Psoas muscle (tissue), 8 donors: ENCODE measurements at places on chromosomes 7 and 10. TPM values are rescaled to one million over a fixed set of nuclear protein-coding genes. Genes with fewer than 3 reads are reported as not detected.
A peak's percentile ranks its signal among the peaks of the same experiment; 100 is the strongest.

FAM131B gene
- 0.25 TPM for total RNA-seq

GALNT17 gene
- 3.5 TPM for total RNA-seq

GRCh38 chr7:72435366-72435765 is 23.2 kb upstream of the CALN1 start:
- peaks cover 4% of the 10 kb centered on the region for H3K27me3 ChIP-seq
- DNase-seq: peak; percentile 58
- H3K27ac ChIP-seq: no peak overlapping the region
- no peaks in the 10 kb centered on the region for H3K4me1 ChIP-seq

DNA sequence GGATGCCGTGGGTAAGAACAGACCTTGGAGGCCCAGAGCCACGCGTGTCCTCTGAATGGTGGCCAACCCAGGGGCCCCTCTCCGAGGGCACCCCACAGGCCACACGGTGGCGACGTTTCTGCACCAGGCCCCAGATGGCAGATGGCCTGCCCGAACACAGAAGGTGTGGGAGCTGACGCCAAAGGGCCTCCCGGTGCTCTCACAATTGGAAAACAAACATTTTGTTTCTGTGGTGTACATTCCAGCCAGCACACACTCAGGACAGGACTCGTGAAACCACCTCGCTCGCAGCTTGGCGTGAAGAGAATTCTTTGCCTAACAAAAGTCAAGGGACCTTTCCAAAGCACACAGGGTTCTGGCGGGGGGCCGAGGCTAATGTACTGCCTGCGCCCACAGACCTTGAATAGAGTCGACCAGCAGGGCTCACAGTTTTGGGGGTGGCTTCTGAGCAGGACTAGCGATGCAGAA is 112.1 kb downstream of the FAM53B start:
- H3K27ac ChIP-seq: peak overlapping the region; percentile 72
- H3K4me3 ChIP-seq: peak overlapping the region; percentile 13
- peak; percentile 58 for DNase-seq
- peaks cover 55% of the 10 kb centered on the region for H3K4me1 ChIP-seq
- no peaks in the 10 kb centered on the region for H3K36me3 ChIP-seq
- no peaks in the 10 kb centered on the region for H3K27me3 ChIP-seq

DNA sequence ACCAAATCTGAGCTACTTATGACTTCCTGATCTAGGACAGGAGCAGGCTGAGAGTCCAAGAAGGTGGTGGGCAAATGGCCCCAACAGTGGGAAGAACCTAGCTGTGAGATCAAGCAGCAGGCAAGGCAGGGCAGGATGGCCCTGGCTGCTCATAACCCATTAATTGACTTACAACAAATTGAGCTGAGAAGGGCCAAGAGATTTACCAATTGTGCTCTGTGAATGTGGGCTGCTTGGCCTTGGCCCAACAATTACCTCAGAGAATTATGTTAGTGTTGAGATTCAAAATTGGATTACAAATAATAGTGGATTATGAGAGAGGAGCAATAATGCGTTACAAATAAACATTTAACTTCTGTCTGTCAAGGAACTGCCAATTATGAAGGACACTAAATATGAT is 956.5 kb downstream of the KCNMA1 start:
- no peaks in the 10 kb centered on the region for H3K4me1 ChIP-seq
- no peak for DNase-seq
- H3K27ac ChIP-seq: no peak overlapping the region

DNA sequence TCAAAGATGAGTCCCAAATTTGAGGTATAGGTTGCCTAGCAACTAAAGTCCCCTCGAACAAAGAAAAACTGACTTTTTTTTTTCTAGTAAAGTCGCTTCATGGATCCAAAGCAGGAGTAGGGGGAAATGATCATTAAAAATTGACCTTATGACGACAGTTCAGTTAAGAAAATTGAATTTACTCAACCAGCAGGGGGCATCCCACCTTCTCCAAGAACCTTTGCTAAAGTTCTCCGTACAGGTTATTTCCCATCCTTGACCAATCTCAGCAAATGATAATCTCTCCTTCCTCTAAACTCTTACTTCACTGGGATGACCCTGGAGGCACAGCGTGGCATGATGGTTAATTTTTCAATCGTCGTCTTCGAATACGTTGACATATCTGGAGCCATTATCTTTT is 228.3 kb downstream of the CALN1 start:
- DNase-seq: no peak
- no peaks in the 10 kb centered on the region for H3K27me3 ChIP-seq

GRCh38 chr10:100810091-100810834 is 64.9 kb downstream of the PAX2 start:
- DNase-seq: no peak
- no peaks in the 10 kb centered on the region for H3K36me3 ChIP-seq
- no peak overlapping the region for H3K27ac ChIP-seq
- H3K4me3 ChIP-seq: no peak overlapping the region
- H3K4me1 ChIP-seq: no peaks in the 10 kb centered on the region
- H3K27me3 ChIP-seq: peaks cover 66% of the 10 kb centered on the region

DNA sequence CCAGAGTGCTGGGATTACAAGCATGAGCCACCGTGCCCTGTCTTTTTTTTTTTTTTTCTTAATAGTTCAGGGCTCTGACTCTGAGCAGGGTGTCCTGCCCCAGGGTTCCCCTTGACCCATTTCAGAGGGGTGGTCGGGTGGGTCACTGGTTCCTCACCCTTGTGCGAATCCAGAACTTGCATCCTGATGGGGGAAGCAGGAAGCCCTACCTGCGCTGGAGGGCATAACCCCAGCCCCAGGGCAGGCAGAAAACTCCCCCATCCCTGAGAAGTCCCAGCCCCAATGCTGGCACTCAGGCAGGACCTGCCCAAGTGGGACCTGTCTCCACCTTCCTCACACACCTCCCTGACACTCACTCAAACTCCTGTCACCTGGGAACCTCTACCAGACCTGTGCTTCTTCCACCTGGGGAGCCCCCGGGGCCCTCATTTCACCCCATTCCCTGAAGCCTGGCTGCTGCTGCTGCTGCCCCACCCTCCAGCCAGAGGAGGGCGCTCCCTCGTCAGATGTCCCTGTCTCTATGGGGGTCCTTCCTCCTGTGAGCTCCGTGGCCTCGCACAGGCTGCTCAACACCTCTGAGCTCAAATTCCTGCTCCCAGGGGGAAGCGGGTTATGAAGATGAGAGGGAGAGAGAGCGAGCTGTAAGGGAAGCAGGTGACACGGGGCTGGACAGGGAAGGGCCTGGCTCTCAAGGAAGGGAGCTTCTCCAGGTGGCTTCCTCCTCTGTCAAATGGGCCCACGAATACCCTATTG is 15.1 kb upstream of the ZNF273 start:
- no peak overlapping the region for H3K27ac ChIP-seq
- no peak for DNase-seq
- H3K4me1 ChIP-seq: peaks cover 19% of the 10 kb centered on the region
- H3K4me3 ChIP-seq: peak overlapping the region; percentile 66
- no peaks in the 10 kb centered on the region for H3K27me3 ChIP-seq
- no peaks in the 10 kb centered on the region for H3K36me3 ChIP-seq
